Head of caudate nucleus (tissue), 42 donors: ENCODE measurements at places on chromosomes 3 and 15.

- no peak for DNase-seq
Observed at GRCh38 chr15:95368191-95368590, 962.3 kb upstream of the NR2F2 start.

- no peak for DNase-seq
Observed at GRCh38 chr15:40471105-40471807, 472 bp downstream of the CHST14 start.

DNA sequence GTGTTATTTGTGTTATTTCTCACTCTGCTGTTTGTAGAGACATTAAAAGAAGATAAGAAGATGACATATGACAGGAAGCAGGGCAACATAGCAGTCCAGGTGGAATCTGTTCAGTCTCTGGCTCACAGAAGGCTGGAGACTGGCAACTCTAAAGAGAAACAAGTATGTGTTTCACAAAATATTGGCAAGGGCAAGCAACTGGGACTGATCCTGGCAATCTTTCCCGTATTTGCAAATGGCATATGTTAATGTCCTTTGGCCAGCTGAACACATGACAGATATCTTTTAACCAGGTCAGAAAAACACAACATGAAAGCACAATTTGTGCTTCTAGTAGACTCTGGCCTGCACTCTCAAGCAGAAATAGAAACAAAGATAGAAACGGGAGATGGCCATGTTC is 1354.1 kb upstream of the EPHA6 start:
- DNase-seq: no peak

GRCh38 chr3:170751899-170752293 is 118.1 kb downstream of the RPL22L1 start:
- DNase-seq: no peak

GRCh38 chr3:172257648-172258400 is 190.4 kb downstream of the GHSR start:
- DNase-seq: no peak

DNA sequence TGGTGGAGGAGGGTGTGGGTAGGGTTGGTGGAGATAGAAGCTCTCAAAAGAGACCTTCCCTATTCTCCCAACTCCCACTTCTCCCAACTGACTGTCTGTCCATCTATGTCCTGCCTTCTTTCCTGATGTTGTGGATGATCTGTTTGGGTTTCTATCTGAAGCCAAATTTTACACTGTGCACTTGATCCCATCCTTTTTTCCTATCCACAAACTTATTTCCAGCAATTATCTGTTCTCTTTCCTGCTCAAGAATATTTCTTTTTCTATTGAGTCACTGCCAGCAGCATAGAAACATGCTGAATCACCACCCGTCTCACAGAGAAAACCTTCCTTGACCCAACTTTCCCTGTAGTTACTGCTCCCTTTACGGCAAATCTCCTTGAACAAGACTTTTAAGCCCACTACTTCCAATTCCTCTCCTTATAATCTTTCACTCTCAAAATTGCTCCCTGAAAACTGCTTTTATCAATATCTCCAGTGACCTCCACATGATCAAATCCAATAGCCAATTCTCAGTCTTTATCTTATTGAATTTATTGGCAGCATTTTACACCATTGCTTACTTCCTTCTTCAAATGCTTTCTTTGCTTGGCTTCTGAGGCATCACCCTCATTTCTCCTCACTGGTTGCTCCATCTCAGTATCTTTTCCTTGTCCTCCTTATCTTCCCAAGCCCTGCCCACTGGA is 141.2 kb upstream of the SLC7A14 start:
- DNase-seq: no peak
